ENCODE measurements at places on chromosomes 5 and 9.

DNA sequence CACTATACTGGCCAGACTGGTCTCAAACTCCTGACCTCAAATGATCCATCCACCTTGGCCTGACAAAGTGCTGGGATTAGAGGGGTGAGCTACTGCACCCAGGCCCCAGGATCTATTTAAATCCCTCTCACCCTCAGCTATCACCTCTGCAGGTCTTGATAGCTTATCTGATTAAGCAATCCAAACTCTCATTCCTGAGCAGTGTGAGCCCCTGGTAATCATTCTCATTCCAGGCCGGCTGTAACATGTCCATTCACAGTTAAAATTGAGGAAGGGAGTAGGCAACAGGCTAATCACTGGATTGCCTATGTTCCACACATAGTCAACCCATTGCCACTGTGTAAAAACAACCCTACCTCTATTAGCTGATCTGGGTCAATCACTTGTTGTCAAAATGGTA lies 111.1 kb downstream of the AGTPBP1 start:
- no peak for DNase-seq

DNA sequence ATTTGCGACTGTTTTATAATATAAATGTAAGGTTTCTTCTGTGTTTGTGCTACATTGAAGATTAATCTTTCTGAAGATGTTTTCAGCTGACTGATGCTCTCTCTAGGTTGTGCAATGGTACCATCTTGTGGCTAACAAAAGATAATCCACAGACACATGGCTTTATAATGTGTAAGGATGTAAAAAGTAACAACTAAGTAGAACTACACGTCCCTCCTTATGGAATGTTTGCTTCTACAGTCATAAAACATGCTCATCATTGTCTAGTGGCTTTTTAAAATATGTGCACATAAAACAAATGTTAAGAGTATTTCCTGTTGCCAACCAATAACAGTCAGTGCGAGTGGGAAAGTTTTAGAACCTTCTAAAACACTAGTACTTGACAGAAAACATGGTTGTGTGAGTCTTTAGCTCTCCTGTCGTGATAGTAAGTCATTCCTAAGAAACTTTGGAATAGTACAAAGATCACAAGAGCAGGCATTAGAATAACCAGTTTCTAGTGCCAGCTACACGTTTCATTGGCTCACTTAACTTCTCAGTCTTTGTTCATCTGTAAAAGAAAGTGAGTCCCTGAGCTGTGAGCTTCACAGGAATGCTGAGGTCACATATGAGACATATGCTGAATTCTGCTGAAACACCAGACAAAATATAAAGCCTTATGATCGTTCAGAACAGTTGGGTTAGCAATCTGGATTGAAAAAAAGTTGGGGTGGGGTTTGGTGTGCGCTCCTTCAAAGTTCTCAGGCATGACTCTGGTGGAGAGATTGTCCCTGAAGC lies 75.7 kb upstream of the GLIS3 start:
- DNase-seq: no peak

GRCh38 chr9:121568343-121569265 lies 69.0 kb upstream of the GGTA1 start:
- no peak for DNase-seq

DNA sequence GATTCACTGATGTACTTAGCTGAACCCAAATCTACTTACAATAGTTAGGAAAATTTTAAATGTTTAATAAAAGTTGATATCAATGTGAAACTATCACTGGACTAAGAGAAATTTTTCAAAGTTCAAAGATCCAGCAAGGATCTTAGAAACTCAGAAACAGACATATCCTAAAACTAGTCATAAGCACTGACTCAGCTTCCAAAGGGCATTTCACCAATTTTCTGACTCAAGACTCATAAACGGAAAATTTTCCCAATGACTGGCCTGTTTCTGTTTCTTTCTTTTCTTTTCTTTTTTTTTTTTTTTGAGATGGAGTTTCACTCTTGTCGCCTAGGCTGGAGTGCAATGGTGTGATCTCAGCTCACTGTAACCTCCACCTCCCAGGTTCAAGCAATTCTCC lies 66.6 kb downstream of the CDC14B start:
- no peak for DNase-seq

- no peak for DNase-seq
Measured at GRCh38 chr5:158563760-158564390, 535.8 kb downstream of the EBF1 start.

DNA sequence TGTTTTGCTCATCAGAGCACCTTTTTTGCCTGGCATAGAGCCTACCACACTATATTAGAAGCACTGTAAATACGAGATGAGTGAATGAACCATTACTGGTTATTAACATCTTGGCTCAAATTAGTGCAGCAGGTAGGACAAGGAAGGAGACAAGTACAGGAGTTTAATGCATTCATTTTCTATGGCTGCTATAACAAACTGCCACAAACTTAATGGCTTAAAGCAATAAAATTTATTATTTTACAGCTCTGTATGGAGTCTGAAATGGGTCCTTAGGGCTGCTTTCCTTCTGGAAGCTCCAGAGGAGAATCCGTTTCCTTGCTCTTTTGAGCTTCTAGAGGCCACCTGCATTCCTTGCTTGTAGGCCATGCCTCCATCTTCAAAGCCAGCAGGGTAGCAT lies 59.1 kb downstream of the PDE6A start:
- DNase-seq: no peak

- DNase-seq: no peak
Measured at GRCh38 chr5:52378237-52378636, 409.5 kb upstream of the ITGA1 start.

DNA sequence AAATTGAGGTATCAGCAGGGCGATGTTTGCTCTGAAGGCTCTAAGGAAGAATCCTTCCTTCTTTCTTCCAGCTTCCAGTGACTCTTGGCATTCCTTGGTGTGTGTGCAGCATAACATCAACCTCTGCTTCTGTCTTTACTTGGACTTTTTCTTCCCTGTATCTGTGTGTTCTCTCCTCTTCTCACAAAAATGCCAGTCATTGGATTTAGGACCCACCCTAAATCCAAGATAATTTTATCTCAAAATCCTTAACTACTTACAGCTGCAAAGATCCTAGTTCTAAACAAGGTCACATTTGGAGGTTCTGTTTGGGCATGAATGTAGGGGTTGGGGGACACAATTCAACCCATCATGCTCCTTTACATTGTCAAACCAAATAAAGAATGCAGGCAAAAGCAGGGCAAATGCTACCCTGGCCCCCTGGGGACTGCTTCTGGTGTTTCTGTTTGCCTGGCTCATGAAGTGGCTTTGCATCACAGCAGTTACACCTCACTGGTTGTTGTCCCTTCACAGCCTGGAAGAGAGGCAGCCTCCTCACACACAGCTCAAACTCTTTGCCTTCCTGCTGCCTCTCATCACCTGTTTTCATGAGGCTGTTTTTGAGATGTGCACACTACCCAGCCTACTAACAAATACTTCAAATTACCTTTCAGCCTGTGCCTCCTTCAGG lies 64.8 kb upstream of the PLCXD3 start:
- no peak for DNase-seq

DNA sequence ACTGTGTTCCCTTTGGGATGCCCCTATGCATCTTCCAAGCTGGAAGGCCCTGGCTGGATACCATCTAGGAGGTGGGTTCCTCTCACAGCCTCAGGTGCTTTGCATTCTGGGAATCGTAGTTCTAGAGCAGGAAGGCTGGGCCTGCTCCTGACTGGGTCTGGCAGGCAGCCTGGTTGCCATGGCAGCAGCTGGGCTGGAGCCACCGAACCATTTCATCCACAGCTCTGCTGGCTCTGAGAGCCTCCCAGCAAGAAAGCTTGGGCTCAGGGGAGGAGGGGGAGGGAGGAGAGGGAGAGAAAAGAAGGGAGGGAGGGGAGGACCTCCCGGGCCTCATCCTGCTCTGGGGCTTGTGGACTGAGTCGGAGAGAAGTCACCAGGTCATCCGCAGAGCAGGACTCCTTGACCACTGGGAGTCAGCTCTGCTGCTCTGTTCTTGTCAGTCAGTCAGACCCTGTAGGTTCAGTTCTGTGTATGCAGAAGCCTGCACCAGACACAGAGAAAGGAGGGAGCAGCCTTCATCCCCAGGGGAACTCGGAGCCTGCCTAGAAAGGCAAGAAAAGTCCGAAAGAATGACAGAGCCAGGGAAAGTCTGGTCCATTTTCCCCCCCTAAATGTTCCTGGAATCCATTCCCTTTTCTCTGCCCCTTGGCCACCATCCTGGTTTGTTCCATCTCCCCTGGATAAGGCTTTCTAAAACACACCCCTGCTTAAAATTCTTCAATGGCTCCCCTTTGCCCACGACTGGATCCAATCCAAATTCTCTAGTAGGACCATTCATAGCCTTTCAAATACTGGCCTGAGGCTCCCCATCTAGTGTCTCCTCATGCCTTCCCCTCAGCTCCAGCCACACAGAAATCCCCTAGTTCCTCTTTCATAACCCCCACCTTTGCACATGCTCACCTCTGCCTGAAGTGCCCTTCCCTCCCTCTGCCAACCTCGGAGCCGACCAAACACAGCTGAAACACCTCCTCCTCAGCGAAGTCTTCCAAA lies 65.4 kb upstream of the ARAP3 start:
- DNase-seq: peak; percentile 74

DNA sequence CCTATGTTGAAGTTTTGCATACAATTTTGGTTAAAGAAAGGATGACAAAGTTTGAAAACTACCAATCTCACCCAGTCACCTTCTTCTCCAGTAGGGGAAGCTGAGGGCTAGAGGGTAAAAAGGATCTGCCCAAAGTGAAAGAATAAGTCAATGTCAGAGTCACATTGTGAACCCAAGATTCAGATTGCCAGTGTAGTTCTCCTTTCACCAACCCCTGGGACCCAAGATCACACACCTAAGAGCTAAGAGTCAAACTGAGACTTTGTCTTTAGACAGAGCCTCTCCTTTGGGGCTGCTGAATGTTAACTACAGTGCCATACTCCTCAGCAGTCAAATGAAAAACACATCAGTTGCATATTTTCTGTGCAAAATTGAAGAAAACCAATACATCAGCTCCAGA lies 210.6 kb downstream of the ATP10B start:
- no peak for DNase-seq

DNA sequence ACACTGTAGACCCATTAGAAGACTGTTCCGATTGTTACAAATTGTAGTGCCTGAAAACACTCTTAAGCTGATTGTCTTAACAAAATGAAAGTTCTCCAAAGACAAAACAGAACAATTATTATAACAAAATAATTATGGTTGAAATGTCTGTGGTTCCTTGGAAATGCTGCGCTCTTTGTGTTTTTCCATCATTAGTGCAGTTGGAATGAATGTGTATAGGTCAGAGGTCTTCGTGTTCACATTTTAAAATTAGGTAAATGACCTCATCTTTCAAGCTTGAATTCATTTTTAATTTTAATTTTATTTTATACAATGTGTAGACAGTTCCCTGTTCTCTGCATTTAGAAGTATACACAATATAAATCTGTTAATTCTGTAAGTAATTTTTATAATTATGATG lies 56.7 kb upstream of the NXNL2 start:
- no peak for DNase-seq

- peak; percentile 47 for DNase-seq
Measured at GRCh38 chr5:112703866-112704820, 33.5 kb upstream of the APC start.

- DNase-seq: no peak
Measured at GRCh38 chr5:42064821-42065220, 139.7 kb downstream of the FBXO4 start.

GRCh38 chr5:78405829-78406750 lies 45.7 kb downstream of the SCAMP1 start:
- no peak for DNase-seq

DNA sequence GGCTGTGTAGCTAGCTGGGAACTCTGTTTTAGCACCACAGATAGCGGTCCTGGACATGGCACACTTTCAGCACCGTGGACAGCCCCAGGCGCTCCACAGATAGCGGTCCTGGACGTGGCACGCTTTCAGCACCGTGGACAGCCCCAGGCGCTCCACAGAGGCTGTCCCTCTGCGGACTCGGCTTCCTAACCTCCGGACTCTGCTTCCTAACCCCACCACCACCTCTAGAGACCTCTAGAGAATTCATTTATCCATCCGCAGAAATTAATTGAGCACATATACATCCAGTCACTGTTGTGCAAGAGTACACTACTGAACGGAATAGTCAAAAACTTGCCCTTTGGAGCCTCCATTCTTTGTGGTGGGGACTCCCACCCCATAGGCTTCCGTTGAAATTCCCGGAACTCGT lies 27.4 kb downstream of the UNC5A start:
- DNase-seq: no peak

- DNase-seq: peak; percentile 99
Measured at GRCh38 chr5:103674251-103674650, 111.7 kb upstream of the NUDT12 start.

- no peak for DNase-seq
Measured at GRCh38 chr9:129077236-129077635, 3.7 kb upstream of the DOLPP1 start.

- no peak for DNase-seq
Measured at GRCh38 chr5:163338-163620, 28.0 kb upstream of the LRRC14B start.

DNA sequence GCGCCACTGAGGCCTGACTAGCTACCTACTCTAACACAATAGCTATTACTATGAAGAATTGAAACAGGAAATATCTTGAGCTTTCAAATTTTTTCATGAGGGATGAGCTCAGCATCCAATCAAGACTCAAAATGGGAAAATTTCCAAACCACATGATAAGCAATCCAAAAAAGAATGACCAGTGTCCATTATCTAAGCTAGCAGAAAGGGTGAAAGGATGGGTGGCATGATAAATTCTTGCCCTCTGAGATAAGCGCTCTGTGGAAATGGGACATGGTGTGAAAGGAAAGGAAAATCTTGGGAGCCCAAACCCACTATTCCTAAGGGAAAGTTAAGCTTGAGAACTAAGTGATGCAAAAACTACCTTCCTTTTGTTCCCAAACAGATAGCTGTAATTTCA lies 170.2 kb upstream of the NREP start:
- no peak for DNase-seq

DNA sequence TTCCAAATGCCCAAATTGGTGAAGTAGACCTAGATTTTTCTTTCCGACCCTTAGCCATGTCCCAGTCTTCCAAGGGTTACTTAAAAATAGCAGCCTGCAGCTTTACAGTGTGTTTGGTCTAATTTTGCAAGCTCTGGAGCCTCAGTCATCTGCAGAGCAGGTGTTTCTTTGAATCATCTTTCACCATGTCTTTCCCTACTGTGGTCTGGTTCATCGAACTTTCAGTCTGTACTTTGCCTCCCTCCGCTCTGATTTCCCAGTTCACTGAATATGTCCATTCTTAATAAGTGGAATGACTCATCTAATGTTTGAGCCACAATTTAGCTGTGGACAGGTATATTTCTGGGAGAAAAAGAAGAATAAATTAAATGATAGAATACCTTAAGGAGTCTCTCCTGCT lies 1060.7 kb downstream of the EFNA5 start:
- DNase-seq: no peak

- DNase-seq: no peak
Measured at GRCh38 chr5:11038772-11039171, 277.7 kb upstream of the DAP start.

GRCh38 chr9:93413530-93413929 lies 38.0 kb upstream of the FAM120A start:
- no peak for DNase-seq
